Stimulated activated memory B cell treated with anti-CD40 and anti-IgM and Interleukin-4, amounts not matched to agents 10 μg/mL and 1 μg/mL and 100 μg/mL, for 72 hours (primary cell): ENCODE measurements at places on chromosomes 16 and 17.

- no peak overlapping the region for H3K4me3 ChIP-seq
- no peaks in the 10 kb centered on the region for H3K4me1 ChIP-seq
- no peaks in the 10 kb centered on the region for H3K36me3 ChIP-seq
- H3K27me3 ChIP-seq = peaks cover 28% of the 10 kb centered on the region
- ATAC-seq = no peak
Observed at GRCh38 chr17:9729034-9729650, 62.2 kb downstream of the DHRS7C start.

DNA sequence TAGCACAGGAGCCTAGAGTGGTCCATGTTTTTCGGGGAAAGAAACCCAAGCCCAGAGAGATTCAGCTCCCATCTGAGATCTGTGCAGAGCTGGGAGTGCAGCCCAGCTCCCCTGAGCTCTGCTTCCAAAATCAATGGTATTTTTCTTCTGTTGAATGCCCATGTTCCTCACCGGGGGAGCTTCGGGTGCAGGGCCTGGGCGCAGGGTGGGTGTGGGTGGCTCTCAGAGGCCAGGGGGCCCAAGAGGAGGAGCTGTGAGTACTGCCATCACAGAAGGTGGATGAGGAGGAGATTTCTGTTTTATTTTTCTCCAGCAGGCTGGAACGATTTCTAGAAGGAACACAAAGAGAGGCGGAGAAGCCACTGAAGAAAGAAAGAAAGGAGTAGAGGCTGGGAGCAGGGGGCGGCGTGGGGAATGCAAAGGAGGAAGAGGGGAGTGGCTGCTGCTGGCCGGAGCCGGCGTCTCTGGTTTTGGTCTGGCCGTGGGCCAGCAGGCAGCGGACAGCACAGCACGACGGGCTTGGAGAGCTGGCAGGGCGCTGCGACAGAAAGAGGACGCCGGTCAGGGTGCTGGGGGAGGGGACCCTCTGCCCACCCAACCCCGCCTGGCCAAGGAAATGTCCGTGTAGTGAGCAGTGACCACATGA is 76.2 kb upstream of the KSR1 start:
- no peak overlapping the region for H3K27ac ChIP-seq
- peaks cover 5% of the 10 kb centered on the region for H3K36me3 ChIP-seq
- peaks cover 15% of the 10 kb centered on the region for H3K4me1 ChIP-seq
- peaks cover 26% of the 10 kb centered on the region for H3K27me3 ChIP-seq

DNA sequence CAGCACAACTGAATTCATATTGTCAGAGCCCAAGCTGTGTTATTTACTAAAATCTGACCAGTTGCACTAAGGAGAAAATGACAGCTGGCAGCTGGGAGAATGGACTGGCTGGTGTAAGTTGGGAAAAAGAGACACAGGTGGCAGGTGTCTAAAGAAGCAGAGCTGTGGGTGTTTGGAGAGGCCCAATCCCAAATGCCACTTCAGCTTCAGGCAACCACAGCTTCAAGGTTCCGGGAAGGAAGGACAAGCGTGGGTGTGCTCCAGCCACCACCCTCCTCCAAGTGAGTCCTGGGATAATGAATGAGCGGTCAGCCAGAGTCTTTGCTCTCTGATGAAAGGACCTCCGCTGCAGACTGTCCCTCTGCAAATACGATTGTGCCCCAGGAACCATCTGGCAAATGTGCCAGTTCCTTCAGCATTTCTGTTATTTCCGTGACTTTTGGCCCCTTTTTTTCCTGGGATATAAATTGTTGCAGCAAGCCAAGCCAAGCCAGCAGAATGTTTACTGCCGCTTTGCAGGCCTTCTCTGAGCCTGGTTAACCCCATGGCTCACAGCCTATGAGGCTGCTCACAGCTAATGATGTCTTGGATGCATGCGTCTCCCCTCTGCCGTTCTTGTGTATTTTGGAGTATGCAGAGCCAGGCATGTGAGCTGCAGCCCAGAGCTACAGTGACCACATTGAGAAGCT is 9.5 kb upstream of the RHBDL3 start:
- H3K4me3 ChIP-seq = no peak overlapping the region
- H3K27ac ChIP-seq = no peak overlapping the region
- ATAC-seq = no peak
- no peaks in the 10 kb centered on the region for H3K36me3 ChIP-seq
- H3K4me1 ChIP-seq = no peaks in the 10 kb centered on the region
- peaks cover 37% of the 10 kb centered on the region for H3K27me3 ChIP-seq

GRCh38 chr17:12756786-12757185 is 32.5 kb upstream of the ARHGAP44 start:
- H3K4me1 ChIP-seq = no peaks in the 10 kb centered on the region
- no peak overlapping the region for H3K4me3 ChIP-seq
- ATAC-seq = no peak
- H3K27ac ChIP-seq = no peak overlapping the region
- no peaks in the 10 kb centered on the region for H3K36me3 ChIP-seq

DNA sequence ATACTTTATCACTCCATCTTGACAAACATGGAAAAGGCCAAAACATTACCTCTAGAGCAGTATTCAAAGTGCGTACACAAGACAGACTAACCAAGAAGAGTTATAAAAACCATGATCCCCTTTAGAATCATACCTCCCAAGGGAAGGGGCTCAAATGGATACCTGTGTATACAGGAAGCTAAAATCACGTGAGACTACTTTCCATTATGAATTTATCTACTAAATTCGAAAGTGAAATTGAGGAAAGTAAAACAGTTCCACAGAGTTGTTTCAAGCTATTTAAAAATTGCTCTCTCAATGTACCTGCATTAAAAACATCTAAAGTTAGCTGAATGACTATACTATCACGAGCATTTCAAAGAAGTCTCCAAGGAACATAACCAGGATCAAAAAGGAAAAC is 32.7 kb downstream of the AP1G1 start:
- peak overlapping the region; percentile 83 for H3K27ac ChIP-seq
- peaks cover 38% of the 10 kb centered on the region for H3K4me1 ChIP-seq
- H3K4me3 ChIP-seq = peak overlapping the region; percentile 39
- peaks cover 27% of the 10 kb centered on the region for H3K36me3 ChIP-seq
- no peaks in the 10 kb centered on the region for H3K27me3 ChIP-seq
- ATAC-seq = peak; percentile 50

DNA sequence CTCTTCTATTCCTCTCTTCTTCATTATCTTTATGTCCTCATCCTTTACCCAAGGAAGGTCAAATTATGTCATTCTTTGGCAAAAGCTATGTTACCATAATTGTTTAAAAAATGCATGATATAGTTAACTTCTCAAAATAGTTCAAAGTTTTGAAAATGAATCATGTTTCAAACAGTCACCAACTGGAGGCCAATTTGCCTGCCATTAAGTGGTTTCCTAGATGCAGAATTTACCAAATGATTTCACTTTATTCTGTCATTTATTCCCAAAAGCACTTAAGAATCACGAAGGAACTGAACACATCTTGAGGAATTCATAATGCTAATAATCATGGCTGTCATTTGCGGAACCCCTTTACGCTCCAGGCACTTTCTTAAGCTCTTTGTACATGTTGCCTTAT is 190.9 kb upstream of the CDH11 start:
- H3K27ac ChIP-seq = no peak overlapping the region
- no peaks in the 10 kb centered on the region for H3K4me1 ChIP-seq
- ATAC-seq = no peak
- no peaks in the 10 kb centered on the region for H3K36me3 ChIP-seq
- H3K27me3 ChIP-seq = no peaks in the 10 kb centered on the region

DNA sequence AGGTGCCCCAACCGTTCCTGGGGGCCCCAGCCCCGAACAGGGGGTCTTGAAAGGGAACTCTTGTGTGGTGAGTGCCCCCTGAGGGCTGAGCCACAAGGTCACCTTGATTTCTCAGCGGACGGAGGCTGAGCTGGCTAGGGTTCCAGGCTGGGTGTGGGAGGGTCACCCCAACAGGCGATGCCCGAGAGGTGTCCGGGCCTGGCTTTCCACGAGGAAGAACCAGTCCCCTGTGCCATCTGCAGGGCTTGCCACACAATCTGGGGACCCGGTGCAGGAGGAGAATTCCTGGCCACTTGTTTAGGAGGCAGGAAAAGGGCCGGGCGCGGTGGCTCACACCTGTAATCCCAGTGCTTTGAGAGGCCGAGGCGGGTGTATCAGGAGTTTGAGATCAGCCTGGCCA is 16.8 kb upstream of the SLC38A10 start:
- no peaks in the 10 kb centered on the region for H3K36me3 ChIP-seq
- H3K27me3 ChIP-seq = peaks cover 69% of the 10 kb centered on the region
- ATAC-seq = no peak
- H3K27ac ChIP-seq = no peak overlapping the region
- peaks cover 15% of the 10 kb centered on the region for H3K4me1 ChIP-seq
- H3K4me3 ChIP-seq = no peak overlapping the region

DNA sequence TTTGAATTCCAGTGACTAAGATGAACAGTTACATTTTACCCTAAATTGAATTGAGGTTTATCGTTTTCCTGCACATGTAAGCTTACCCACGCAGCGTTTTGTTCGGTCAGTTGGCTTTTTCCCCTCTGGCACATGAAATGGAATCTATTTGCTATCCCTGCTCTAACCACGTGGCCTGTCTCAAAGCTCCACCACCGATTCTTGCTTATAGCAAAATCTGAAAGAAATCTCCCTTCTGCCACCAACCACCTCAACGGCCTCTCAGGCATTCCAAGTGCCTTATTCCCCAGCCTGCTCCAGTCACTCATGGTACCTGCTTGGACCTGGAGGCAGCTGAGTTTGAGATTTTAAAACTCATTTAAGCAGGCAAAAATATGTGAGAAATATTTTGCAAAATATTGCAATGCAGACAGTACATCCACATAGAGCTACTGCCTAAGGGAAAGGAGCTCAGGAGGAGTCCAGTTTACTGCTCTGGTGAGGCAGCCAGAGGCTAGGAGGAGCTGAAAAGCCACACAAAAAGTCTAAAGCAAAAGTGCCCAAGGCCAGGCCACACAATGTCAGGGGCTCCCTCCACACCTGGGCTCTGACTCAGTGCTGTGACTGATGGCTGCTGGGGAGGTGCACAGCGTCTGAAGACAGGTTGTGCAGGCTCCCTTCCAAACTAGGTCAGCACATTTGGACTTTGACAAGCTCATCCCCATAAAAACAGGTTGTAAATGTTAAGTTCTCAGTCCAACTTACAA is 26.4 kb downstream of the ARHGAP17 start:
- peaks cover 13% of the 10 kb centered on the region for H3K36me3 ChIP-seq
- H3K4me3 ChIP-seq = peak overlapping the region; percentile 40
- peak; percentile 67 for ATAC-seq
- peak overlapping the region; percentile 75 for H3K27ac ChIP-seq
- no peaks in the 10 kb centered on the region for H3K27me3 ChIP-seq

GRCh38 chr17:61376931-61377838 is 22.5 kb upstream of the TBX2 start:
- H3K36me3 ChIP-seq = peaks cover 12% of the 10 kb centered on the region
- H3K4me3 ChIP-seq = no peak overlapping the region
- no peaks in the 10 kb centered on the region for H3K4me1 ChIP-seq
- no peaks in the 10 kb centered on the region for H3K27me3 ChIP-seq
- H3K27ac ChIP-seq = no peak overlapping the region

- H3K36me3 ChIP-seq = no peaks in the 10 kb centered on the region
- no peak for ATAC-seq
- H3K4me1 ChIP-seq = peaks cover 31% of the 10 kb centered on the region
- H3K27ac ChIP-seq = peak overlapping the region; percentile 84
- no peaks in the 10 kb centered on the region for H3K27me3 ChIP-seq
Observed at GRCh38 chr17:17590883-17591354, 589 bp downstream of the PEMT start.

DNA sequence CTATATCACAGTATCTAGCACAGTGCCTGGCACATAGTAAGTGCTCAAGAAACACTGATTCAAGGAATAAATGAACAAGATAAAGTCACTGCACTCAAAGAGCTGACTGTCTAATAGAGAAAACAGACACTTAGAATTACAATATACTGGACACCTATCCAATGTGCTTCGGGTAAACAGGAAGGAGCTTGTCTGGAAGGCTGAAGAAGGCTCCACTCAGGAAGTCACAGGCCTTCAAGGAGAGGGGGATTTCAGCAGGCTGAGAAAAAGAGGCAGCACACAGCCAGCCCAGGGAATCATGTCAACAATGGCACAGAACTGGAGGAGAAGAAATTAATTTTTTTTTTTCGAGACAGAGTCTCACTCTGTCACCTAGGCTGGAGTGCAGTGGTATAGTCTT is 9.7 kb upstream of the IL4R start:
- H3K36me3 ChIP-seq = no peaks in the 10 kb centered on the region
- H3K27ac ChIP-seq = no peak overlapping the region
- ATAC-seq = no peak
- peaks cover 10% of the 10 kb centered on the region for H3K4me1 ChIP-seq
- no peak overlapping the region for H3K4me3 ChIP-seq

DNA sequence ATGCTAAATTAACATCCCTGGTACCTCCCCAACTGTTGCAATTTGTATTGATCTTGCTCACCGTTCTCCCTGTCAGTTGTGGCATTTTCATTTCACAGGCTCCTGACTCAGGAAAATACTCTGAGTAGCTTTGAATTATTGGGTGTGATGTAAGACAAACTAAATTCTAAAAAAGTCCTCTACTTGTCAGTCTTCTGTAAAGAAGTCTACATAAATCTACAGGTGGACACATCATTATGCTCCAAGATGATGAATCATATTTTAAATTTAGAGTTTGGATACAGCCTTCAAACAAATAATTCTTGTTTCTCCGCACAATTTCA is 47.2 kb downstream of the MARCHF10 start:
- H3K27me3 ChIP-seq = peaks cover 11% of the 10 kb centered on the region
- no peaks in the 10 kb centered on the region for H3K36me3 ChIP-seq
- H3K27ac ChIP-seq = no peak overlapping the region
- H3K4me1 ChIP-seq = no peaks in the 10 kb centered on the region
- H3K4me3 ChIP-seq = no peak overlapping the region

GRCh38 chr17:41308251-41308917 is 725 bp downstream of the KRTAP16-1 start:
- H3K4me3 ChIP-seq = peak overlapping the region; percentile 52
- peak overlapping the region; percentile 95 for H3K27ac ChIP-seq
- ATAC-seq = peak; percentile 96
- peaks cover 36% of the 10 kb centered on the region for H3K4me1 ChIP-seq
- peaks cover 6% of the 10 kb centered on the region for H3K27me3 ChIP-seq
- H3K36me3 ChIP-seq = no peaks in the 10 kb centered on the region

- H3K27me3 ChIP-seq = peaks cover 19% of the 10 kb centered on the region
- H3K4me1 ChIP-seq = no peaks in the 10 kb centered on the region
- H3K27ac ChIP-seq = no peak overlapping the region
- H3K4me3 ChIP-seq = no peak overlapping the region
- no peaks in the 10 kb centered on the region for H3K36me3 ChIP-seq
Observed at GRCh38 chr17:10799407-10799806, 4.5 kb downstream of the TMEM238L start.
